Heart right ventricle (tissue), 16 donors: ENCODE measurements at places on chromosomes 11 and 22.

DNA sequence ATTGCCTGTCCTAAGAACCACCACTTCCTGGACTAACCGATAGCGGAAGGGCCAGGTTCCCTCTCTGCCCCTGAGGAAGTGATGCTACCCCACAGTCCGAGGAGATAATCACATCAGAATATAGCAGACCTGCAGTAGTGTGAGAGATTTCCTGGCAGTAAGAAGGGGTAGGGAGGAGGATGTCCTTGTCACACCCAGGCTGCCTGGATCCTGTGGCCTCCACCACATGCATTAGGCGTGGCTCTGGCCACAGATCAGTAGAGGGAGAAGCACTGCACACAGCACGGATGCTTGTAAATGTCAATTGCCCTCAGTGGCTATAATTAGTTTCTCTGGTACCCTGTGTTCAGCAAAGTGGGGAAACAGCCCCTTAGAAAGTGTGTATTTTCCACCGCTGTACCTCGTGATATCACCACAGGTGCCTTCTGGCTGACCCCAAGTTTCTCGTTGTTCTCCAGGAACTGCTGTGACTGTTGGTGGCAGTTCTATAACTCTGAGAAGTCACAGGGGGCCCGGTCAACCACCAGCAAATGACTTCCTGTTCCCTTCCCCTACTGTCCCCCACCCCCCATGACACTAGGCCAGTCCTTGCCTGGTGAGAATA, 61.8 kb downstream of the UBASH3B start:
- no peak for DNase-seq

DNA sequence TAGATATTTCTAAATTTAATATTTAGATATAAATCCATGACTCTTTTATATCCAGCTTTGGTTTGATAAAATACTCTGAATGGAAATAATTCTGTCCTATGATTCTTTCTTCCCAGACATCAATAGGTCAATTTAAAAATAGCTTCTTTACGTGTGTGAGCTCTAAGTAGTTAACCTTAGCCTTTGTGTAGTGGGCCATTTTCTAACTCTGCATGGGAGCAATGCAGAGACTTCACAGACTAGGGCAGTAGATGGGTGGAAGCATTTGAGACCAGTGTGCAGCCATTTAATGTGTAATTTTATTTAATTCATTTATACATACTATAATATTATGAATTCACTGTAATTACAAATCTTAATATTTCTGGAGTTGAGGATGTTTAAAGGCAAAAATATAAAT, 23.8 kb downstream of the GAS2 start:
- DNase-seq, result no peak

GRCh38 chr11:64777449-64778222, 706 bp downstream of the SF1 start:
- DNase-seq, result peak; percentile 87

DNA sequence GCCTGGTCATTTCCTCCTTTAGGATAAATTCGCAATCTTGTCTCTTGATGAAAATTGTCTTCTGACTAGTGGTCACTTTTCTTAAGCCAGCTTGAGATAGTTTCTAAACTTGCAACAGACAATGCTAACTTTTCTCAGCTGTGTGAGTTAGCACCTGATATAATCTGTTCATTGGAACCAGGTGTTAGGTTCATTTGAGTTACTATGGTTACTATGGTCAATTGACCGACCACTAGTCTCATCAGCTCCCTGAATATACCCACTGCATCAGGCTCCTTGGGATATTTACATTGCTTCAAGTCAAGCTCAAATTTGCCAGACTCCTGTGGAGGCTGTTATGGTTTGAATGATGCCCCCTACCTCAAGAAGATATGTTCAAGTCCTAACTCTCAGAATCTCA, 54.5 kb downstream of the SC5D start:
- no peak for DNase-seq

GRCh38 chr22:28466399-28466798, 213.2 kb downstream of the TTC28 start:
- no peak for DNase-seq

GRCh38 chr22:45548991-45549761, 46.5 kb downstream of the FBLN1 start:
- DNase-seq, result no peak

- DNase-seq, result no peak
These were observed 2.2 kb upstream of the RFPL2 start for GRCh38 chr22:32206774-32207758.

DNA sequence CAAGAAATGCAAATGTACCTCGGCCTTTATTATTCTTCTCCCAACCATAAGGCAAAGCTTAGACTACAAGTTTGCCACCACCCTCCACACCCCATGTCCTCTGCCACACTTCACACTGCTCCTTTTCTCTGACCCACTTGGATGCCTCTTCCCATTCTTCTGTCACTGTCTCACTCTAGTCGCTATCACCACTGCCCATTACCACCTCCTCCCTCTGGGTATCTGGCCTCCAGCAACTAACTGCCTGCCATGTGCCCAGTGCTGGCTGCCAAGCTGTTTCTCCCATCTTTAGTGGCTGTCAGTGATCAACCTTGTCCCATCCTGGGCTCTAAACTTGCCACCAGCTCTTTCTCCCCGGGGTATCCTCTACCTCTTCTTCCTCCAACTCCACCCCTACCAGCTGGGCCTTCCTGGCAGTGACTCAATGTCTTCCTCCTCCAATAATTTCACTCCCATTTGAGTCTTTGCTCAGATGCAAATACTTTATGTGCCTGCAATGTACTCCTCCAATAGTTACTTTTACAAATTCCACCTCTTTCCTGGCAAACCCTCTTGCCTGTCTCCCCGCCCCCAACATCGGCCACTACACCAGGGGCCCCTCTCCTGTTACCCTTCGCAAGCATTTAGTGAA, 20.1 kb upstream of the KDM2A start:
- no peak for DNase-seq

GRCh38 chr11:35671396-35672127, 9.0 kb downstream of the TRIM44 start:
- DNase-seq, result no peak

- DNase-seq, result no peak
These were observed 16.1 kb upstream of the PCF11 start for GRCh38 chr11:83140691-83141455.

- DNase-seq, result no peak
These were observed 12.3 kb downstream of the PAX6 start for GRCh38 chr11:31798554-31799434.

DNA sequence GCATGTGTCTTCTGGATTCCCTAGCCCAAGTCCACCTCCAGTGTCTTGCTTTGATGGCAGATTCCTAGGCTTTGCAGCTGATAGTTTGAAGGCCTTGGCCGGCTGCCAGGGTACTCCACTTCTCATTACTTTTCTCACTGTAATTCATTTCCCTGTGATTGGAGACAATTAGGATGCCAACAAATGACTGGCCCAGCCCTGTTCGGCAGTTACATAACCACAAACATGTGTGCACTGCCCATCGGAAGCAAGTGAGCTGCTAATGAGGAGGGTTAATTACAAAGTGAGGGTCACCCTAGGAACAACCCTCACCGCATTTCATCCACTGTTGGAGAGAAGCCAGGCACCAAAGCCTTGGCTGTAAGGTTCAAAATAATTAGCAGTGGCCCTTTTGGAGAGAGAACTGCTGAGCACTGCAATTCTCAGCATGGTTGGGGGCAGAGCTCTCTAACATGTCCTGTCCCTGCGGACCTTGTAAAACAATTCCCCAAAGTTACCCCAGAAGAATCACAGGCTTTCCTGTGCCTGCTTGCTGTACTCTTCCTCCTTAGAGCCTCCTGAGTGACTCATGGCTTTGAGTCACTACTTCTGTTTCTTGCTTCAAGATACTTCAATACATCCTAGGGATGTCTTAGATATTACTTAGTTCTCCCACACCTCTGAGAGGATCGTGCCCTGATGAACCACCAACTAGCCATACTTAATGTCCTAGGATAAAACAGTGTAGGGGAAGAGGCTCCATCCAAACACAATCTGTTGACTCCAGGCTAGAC, 109.7 kb upstream of the GALNT18 start:
- DNase-seq, result no peak

GRCh38 chr22:20404881-20405280, 10.9 kb downstream of the ZNF74 start:
- DNase-seq, result no peak

DNA sequence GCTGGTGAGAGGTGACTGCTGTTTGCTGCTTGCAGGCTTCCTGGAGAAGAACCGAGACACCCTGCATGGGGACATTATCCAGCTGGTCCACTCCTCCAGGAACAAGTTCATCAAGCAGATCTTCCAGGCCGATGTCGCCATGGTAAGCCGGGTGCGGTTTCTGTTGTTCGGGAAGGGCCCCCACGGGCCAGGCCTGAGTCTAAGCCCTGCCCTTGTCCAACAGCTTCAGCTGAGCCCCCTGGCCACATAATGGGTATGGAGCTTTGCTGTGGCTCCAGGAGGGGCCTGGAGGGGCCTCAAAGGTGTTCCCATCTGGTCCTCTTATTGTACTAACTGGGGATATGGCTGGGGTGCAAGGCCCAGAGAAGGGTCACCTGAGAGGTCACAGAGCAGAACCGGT, 38.0 kb downstream of the MYO7A start:
- no peak for DNase-seq

GRCh38 chr11:34358728-34359547, 1.1 kb upstream of the ABTB2 start:
- DNase-seq, result peak; percentile 76

DNA sequence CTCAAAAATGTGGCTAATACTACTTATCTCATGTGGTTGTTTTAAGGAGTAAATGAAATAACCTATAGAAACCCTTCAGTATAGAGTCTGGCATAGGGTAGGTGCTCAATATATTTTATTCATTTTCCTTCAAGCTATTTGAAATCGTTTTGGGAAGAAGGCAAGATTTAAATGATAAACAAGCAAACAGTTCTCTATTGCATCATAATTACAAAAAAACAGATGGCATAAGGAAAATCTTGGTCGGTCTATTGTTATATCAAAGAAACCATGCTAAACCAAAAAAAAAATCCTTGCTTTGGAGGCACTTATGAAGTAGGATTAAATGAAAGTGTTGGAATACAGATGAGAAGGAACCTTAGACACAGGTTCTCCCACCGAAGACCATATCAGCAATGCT, 4.7 kb downstream of the ZNF202 start:
- DNase-seq, result no peak

DNA sequence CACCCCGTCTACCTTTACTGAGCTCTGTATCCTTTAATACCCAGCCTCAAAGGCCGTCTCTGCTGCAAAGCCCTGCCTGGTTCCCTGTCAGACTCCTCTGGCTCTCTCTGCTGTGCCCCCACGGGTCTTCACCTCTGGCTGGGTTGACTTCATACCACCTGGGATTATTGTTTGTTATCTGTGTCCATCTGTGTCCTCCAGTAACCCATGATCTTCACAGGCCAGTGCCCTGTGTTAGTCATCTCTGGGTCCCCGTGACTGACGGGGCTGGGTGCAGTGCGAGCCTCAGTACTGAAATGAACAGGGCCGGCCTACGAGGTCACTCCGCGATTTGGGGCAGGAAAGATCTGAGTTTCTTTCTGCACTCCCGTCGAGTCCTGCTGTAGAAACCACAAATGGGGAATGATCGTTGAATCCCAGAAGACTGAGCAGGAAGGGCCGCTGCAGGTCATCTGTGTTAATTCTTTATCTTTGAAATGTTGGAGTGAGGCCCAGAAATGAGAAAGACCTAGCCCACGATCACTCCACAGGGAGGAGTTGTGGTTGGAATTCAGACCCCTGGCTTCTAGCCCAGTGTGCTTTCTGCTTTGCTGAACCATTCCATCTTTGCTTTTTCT, 12.3 kb upstream of the TUB start:
- peak; percentile 76 for DNase-seq

GRCh38 chr11:6545917-6546605, 49.0 kb downstream of the DNHD1 start:
- peak; percentile 57 for DNase-seq

GRCh38 chr11:78809931-78810541, 235.4 kb upstream of the NARS2 start:
- DNase-seq, result no peak

GRCh38 chr11:117189941-117190544, 9.1 kb upstream of the TAGLN start:
- DNase-seq, result no peak

DNA sequence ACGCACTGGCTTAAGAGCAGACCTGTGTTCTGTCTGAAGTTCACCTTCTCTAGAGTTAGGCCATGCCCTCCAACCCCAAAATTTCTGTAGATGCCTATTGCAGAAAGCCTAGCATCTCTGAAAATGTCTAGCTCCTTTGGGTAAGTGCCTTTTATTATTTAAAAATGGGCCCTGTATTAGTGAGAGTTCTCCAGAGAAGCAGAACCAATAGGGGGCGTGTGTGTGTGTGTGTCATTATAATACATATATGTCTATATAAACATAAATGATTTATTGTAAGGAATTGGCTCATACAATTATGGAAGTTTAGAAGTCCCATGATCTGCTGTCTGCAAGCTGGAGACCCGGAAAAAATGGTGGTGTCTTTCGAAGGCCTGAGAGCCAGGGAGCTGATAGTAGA, 144.7 kb downstream of the TTC17 start:
- no peak for DNase-seq

DNA sequence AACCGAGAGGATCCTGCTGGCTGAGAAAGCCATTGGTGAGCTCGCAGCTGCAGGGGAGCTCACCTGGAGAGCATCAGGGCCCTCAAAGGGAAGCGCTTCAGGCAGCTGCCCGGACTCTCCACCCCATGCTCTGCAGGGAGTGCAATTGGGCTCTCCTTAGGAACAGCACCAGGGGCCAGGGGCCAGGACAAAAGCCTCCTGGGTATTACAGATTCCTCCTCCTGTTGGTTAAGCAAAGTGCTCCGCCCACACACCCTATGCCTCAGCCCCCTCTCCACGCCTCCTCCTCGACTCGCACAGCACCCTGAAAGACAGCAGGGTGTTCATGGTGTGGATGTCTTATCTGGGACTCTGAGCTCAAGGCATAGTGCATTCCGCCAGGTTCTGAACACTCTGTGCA, 139.9 kb downstream of the SHANK2 start:
- no peak for DNase-seq

DNA sequence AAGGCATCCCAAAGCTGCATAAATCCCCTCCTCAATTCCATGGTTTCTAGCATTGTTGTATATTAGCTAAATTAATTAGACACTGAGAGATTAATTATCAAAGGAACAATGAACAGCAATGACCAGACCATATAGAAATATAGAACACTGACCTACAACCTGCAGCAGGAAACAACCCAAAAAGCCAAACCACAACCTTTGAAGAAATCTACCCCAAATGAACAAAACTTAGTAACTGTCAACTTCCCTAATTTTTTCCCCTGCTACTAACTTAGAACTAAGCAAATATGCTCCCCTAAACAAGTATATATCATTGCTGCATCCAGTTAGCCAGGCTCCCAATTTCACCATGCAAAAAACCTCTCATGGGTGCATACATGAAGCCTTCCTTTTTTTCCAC, 268.0 kb upstream of the ANO3 start:
- DNase-seq, result no peak

- peak; percentile 59 for DNase-seq
These were observed 35.2 kb downstream of the PPP2R1B start for GRCh38 chr11:111730871-111731591.
